NCI-H2029 treated with DMSO at 0.1 percent for 48 hours (cell line): ENCODE measurements at places on chromosomes 11 and 22.

- no peak for DNase-seq
These were observed 8.1 kb upstream of the TOP3B start for GRCh38 chr22:21990445-21991303.

- no peak for DNase-seq
These were observed 46.2 kb downstream of the ATXN10 start for GRCh38 chr22:45717789-45718188.

DNA sequence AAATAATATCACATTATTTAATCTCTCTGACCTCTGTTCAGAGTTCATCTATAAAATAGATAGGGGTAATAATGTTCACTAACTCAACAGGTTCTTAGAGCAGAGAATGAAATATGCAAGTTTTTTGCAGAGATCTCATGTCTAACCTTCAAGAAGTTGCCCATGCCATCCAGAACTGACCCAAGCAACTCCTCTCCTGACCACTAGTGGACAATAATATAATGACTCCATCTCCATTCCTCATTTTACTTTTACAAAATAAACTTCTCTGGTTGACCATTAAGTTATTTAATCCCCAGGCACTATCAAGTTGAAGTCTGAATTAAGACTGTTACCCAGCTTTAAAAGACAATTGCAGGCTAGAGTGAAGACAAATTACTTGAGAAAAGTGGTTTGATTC is 382.6 kb downstream of the KCNA4 start:
- no peak for DNase-seq

- DNase-seq, result no peak
These were observed 321.6 kb downstream of the AASDHPPT start for GRCh38 chr11:106399076-106399511.

GRCh38 chr11:94735907-94736306 is 32.2 kb upstream of the AMOTL1 start:
- no peak for DNase-seq

GRCh38 chr11:26779074-26779865 is 57.4 kb upstream of the SLC5A12 start:
- DNase-seq, result no peak

DNA sequence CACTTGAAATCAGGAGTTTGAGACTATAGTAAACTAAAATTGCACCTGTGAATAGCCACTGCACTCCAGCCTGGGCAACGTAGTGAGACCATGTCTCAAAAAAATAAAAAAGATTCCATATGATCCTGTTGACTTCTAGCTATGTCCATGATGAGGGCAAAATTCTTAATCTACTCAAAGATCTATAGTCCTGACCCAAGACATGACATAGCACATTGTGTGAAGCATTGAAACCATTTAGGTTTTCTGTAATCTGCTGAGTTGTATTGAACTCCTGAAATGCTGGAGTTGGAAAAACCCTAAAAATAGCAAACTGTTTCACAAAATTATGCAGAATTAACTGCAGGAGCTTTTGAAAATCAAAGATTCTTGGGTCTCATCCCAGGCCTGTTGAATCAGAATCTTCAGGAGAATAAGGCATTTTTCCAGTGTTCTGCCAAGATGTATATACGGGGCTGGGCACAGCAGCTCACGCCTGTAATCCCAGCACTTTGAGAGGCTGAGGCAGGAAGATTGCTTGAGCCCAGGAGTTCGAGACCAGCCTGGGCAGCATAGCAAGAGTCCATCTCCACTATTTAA is 29.8 kb upstream of the LDHA start:
- DNase-seq, result no peak

DNA sequence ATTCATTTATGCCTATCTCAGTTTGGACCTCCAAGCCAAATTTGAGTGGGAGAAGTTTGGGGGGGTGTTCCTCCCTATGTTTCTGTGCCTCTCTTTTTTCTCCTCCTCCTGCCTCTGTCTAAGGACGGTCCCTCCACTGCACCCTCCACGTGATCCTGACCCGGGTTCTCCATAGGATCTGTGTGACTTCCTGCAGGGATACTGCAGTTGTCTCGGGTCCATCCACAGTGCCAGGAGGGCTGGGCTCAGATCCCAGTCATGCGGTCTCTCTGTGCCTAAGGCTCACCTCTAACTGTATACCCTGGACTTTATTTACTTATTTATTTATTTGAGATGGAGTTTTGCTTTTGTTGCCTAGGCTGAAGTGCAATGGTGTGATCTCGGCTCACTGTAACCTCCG is 1354.5 kb downstream of the BRD1 start:
- no peak for DNase-seq

GRCh38 chr22:40210818-40211217 is 33.1 kb downstream of the TNRC6B start:
- DNase-seq, result no peak

- no peak for DNase-seq
These were observed 78.5 kb downstream of the RPS6KA4 start for GRCh38 chr11:64437426-64437825.

GRCh38 chr22:38827510-38827909 is 16.3 kb downstream of the NPTXR start:
- DNase-seq, result no peak

- no peak for DNase-seq
These were observed 17.4 kb upstream of the ZC3H12C start for GRCh38 chr11:110075847-110076208.

DNA sequence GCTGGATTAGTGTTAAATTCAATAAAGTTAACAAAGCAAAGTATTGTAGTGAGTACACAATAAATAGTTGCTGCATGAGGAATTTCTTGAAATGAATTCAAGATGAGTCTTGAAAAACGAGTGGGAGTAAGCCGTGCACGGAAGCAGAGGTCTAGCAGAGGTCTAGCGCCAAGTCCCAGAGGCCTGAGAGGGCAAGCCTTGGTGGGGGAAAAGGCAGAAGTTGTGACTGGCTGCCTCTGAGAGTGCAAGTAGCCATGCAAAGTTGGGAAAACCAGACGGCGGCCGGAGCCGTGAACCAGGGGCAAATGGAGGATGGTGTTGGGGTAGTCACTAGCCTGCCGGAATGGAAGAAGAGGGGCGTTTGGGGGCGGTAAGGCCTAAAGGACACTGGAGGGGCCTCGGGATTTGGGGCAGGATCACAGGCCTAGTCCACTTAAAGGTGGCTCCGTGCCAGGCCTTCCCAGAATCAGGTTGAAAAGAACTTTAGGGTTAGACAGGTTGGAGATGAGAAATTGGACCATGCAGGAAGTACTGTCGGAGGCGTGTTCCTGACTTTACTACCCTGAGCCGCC is 379 bp upstream of the SLC3A2 start:
- no peak for DNase-seq

DNA sequence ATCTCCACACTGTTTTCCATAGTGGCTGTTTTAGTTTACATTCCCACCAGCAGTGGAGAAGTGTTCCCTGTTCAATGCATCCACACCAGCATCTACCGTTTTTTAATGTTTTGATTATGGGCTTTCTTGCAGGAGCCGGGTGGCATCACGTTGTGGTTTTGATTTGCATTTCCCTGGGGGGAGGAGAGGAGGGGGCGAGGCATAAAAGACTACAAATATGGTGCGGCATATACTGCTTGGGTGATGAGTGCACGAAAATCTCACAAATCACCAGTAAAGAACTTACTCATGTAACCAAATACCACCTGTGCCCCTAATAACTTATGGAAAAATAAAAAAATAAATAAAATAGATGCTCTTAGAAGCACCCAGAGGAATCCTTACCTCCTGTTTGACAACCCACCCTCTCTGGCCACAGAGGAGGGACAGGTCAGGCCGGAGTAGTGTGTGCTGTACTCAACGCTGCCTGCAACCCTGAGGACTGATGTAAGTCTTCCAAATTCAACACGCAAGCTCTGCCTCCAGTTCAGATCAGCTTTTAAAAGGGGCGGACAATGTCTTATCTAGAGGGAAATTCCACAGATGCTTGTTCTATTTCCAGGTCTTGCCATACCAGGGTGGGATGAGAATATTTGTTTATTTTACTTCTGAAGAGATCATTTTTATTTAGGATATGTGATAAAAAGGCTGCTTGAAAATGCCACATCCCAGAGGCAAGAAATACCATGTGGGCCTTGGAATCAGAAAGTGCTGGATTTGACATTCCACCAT is 329.6 kb upstream of the B3GAT1 start:
- no peak for DNase-seq

GRCh38 chr11:91296629-91297028 is 928.0 kb upstream of the FAT3 start:
- no peak for DNase-seq

DNA sequence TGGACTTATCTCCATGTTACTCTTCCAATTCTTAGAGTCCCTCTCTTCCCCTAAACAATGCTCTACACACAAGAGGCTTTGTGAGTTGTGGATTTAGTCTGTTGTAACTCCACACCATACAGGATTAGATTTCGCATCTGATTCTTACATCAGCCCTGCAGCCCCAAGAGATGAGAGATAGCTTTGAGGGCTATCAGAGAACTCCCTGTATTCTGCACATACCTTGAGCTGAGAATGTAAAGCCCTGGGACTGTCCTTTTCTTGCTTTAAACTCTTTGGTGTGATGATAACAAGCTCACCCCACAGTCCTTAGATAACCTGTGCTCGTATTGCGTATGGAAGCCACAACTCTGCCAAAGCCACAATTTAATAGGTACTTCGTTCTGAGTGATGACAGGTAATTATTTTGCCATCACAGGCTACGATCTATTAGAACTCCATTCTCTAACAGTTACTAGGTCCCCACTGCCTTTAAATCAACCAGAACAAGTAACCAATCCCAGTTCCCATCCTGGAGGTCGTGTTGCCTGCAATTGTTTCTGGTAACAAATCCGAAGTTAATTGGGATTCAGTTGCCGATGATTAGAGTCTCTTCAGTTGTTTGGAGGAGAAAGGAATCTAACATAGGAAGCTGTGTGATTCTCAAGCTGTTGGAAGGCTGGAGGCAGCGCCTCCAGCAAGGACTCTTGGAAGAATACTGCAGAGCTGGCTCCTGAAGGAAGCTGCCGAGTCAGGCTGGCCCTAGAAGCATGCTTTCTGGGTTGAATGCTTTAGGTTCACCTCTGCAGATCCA is 1.3 kb upstream of the PARVG start:
- DNase-seq, result no peak

- no peak for DNase-seq
These were observed 18.0 kb downstream of the MN1 start for GRCh38 chr22:27783436-27784119.

- no peak for DNase-seq
These were observed 4.2 kb downstream of the MRGPRF start for GRCh38 chr11:69008737-69009440.

DNA sequence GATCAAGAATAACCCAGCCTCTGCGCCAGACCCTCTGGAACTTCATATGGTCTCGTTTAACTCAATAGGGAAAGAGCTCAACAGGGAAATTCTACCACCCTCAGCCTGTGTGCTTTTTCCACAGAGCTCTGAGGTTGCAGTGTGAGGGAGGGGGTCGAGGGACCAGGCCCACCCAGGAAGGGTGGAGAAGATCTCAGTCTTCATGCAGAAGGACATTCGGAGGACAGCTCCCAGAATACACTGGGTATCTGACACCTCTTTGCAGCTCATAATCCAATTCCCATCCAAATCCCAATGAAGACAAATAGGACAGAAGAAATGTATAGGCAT is 56.6 kb downstream of the ST14 start:
- DNase-seq, result no peak

- DNase-seq, result no peak
These were observed 88.4 kb downstream of the GRIK4 start for GRCh38 chr11:120599816-120600420.

- no peak for DNase-seq
These were observed 390.7 kb downstream of the LARGE1 start for GRCh38 chr22:33529424-33530113.

GRCh38 chr22:25051073-25051472 is 98.6 kb downstream of the KIAA1671 start:
- DNase-seq, result no peak

DNA sequence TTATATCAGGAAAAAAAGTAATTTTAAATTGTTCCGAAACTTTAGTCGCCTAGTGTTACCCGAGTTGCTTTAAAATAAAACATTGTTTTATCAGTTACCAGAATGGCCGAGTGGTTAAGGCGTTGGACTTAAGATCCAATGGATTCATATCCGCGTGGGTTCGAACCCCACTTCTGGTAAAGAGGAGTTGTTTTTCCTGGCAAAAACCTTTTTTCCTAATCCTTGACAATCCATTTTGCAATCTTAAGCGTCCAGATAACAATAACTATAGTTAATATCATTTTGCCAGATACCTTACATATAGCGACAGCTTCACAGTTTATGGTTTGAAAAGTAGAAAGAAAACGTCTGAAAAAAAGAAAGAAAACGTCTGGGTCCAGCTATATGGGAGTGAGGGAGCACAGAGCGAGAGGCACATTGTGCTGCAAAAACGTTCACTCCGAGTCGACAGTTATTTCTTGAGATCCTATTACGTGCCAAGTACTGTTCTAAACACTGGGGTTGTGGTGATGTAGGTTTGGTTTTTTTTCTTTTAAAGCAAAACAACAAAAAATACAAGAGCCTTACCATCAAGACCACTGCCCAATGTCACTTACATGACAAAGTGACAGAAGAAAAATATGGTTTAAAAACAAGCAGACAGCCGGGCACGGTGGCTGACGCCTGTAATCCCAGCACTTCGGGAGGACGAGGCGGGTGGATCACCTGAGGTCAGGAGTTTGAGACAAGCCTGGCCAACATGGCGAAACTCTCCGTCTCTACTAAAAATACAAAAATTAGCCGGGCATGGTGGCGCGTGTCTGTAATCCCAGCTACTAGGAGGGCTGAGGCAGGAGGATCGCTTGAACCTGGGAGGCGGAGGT is 40.6 kb downstream of the OR4D9 start:
- DNase-seq, result no peak

GRCh38 chr11:131499199-131499598 is 128.8 kb downstream of the NTM start:
- no peak for DNase-seq

GRCh38 chr11:704228-704674 is 1.8 kb upstream of the EPS8L2 start:
- DNase-seq, result no peak

DNA sequence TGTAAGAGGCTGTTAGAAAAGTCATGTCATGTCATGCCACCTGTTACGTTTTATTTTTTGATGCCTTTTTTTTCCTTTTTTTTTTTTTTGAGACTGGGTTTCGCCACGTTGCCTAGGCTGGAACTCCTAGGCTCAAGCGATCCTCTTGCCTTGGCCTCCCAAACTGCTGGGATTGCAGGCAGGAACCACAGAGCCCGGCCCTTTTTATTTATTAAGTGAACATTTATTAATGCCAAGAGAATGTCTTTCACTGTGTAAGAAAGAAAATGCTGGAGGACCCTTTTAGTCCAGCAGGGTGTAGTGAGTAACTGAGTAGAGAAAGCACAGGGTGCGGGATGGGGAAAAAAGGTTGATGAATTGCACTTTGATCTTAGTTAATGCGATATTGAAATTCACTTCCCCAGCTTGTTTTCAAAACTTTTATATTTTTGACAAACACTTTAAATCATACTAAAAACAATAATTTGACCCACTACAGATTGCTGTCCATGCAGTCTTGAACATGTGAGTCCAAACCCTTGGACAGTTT is 2.3 kb upstream of the XBP1 start:
- no peak for DNase-seq

- no peak for DNase-seq
These were observed 92.2 kb downstream of the BUD13 start for GRCh38 chr11:116680349-116681125.

GRCh38 chr11:70250876-70251658 is 19.4 kb upstream of the PPFIA1 start:
- DNase-seq, result no peak

GRCh38 chr22:25668437-25668836 is 73.6 kb upstream of the MYO18B start:
- DNase-seq, result no peak

GRCh38 chr22:44524806-44525205 is 26.8 kb upstream of the RTL6 start:
- no peak for DNase-seq
